Frontal cortex (tissue), 4 donors: ENCODE measurements at places on chromosomes 13 and 19.
A peak's percentile ranks its signal among the peaks of the same experiment; 100 is the strongest.

GRCh38 chr13:50990818-50991506 is 81.4 kb downstream of the RNASEH2B start:
- peak; percentile 52 for DNase-seq

GRCh38 chr19:31312009-31312676 is 37.1 kb downstream of the TSHZ3 start:
- no peak for DNase-seq

DNA sequence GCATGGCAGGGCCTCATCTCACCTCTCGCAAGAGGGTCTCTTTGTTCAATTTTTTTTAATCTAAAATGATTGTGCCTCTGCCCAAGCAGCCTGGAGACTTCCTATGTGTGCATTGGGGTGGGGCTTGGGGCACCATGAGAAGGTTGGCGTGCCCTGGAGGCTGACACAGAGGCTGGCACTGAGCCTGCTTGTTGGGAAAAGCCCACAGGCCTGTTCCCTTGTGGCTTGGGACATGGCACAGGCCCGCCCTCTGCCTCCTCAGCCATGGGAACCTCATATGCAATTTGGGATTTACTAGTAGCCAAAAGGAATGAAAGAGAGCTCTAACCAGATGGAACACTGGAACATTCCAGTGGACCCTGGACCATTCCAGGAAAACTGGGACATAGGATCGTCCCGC is 8.0 kb downstream of the FXYD3 start:
- DNase-seq = no peak

DNA sequence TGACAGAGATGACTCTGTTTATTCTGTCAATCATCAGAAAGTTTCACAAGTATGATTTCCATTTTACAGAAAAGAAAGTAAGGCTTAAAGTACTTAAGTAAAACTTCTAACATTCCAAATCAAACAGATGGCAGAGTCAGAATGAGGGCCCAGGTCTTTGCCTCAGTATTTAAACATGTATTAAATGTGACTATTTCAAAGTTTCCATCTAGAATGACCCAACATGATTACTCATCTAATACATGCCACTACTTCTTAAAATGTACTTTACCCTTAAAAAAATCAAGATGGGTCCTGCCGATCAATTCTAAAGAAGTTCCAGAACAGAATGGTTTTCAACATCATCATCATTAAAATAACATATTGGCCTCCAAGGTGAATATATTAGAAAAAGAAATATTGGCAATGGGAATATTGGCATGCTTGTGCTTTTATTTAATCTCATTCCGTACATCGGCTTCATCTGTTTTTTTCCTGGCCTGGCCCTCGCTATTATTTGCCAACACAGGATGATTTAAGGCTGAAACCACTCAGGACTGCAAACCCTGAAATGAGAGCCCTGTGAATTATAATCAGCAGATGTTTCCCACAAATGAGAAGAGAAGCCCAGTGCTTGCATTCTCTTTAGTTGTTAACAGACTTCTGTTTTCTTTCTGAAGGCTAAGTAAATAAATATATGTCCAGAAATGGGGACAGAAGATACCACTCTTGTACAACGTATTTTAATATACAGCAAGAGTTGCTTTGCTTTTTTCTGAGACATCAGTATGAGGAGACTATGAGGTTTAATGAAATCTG is 340.0 kb downstream of the DNAJC15 start:
- no peak for DNase-seq

- DNase-seq = no peak
Observed at GRCh38 chr19:18408053-18408476, 10.6 kb upstream of the LRRC25 start.

- DNase-seq = no peak
Observed at GRCh38 chr13:45896285-45896684, 44.7 kb upstream of the SIAH3 start.

DNA sequence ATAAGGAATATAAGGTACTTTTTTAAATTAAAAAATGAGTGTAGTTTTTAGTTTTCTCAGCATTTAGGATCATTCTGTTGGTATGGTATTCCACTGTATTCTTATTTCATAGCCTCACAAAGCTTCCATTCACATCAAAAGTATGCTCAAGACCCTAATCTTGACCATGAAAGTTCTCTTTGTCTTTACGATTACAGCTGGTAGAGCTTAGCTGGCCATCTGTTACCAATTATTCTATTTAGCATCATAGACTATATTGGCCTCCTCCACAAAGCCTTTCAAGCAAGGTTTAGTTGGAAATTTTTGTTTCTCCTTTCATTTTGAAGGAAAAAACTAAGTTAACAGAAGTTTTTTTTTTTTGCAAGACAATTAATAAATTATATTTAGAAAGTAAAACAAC is 245.1 kb downstream of the KCTD12 start:
- DNase-seq = no peak

- DNase-seq = no peak
Observed at GRCh38 chr19:40239415-40240226, 13.1 kb upstream of the CCNP start.

DNA sequence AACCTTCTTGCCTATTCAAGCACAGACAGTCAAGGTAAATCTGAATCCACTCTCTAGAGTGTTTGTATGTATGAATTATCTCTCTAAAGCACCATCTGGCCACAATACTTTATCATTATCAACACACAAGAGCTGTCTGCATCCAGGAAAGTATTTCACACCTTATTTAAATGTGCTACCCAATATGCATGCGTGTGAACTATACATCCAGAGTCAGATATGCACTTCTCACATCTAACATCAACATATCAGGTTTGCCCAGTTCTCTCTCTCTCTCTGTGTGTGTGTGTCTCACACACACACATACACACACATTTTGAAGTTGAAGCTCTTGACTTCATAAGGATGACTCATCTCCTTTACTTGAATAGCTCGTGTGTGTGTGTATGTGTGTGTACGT is 697.5 kb upstream of the PCDH20 start:
- no peak for DNase-seq

DNA sequence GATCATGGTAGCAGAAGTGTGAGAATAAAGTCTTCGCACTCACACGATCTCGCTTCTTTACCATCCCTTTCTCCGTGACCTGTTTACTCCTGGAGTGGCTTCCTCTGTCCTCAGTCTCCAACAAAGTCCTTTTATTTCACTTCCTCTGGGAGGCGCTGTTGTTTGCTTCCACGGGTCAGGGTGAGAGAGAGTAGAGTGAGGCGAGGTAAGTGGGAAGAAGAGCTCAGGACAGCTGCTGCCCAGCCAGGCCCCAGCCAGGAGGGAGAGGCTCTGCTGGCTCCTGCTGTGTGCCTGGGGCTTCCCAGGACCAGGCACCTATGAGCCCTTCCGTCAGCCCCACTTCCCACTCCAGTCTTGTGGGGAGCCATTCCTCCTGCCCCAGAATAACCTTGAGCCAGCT is 242.1 kb downstream of the FGF9 start:
- no peak for DNase-seq

DNA sequence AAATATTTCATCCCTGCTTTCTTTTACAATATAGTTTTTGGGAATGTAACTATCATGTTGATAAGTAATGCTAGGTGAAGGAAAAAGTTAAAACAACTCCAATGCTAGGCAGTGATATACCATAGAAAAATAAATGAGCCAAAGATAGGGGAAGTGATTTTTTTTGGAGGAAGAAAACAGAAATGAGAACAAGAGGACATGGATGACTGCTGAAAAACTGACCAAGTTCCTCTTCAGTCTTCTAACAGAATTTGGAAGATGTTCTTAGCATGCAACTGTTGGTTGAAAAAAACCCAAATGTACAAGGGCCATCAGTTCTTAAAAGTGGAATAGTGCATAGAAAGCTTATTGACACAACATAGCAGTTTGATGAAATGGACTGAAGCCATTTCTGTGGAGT is 262.5 kb upstream of the STARD13 start:
- DNase-seq = no peak

DNA sequence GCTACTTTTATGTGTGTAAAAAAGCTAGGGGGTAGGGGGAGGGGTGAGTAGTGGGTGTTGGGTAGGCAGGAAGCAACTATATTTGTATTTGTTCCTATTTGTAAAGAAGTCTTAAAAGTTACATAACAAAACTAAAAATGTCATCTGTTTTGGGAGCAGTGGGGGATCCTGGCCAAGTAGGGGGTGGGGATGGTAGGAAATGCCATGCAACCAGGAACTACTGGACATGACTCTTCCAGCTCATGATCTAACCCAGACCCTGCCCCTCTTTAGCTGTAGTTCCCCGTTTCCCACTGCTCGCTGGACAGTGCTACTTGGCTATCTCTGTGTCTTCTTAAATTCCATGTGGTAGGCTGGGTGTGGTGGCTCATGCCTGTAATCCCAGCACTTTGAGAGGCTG is 3.2 kb downstream of the GTF3A start:
- DNase-seq = no peak

GRCh38 chr19:46133777-46134241 is 9.3 kb upstream of the IGFL3 start:
- DNase-seq = no peak

DNA sequence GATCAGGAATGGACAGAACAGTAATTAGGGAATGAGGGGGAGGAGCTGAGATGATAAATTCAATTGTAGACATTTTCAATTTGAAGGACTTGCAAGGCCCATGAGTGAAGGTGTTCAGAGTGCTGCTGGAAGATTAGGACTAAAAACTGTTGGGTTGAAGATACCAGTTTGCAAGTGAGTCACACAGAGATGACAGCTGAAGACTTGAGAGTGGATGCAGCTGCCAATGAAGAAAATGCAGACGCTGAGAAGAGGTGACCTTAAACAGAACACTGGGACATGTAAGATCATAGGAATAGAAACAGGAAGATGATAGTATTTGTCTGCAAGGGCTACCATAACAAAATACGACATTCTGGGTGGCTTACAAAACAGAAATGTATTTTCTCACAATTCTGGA is 1716.5 kb upstream of the SLC10A2 start:
- DNase-seq = no peak

DNA sequence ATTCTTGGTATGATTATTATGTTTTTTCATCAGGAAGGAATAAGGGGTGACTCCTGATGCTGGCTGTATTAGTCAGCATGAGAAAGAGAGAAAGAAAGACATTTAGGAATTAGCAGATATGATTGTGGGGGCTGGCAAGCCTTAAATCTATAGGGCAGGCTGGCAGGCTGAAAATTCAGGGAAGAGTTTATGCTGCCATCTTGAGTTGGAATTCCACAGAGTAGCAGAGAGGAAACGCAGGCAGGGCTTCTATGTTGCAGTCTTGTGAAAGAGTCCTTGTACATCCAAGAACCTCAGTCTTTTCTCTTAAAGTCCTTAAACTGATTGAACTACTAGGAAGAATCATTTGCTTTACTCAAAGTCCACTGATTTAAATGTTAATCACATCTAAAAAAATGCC is 262.7 kb upstream of the SLC10A2 start:
- DNase-seq = no peak

GRCh38 chr13:110297766-110298504 is 9.0 kb downstream of the COL4A1 start:
- DNase-seq = no peak

GRCh38 chr13:36526897-36527296 is 94.6 kb downstream of the CCNA1 start:
- DNase-seq = no peak

- no peak for DNase-seq
Observed at GRCh38 chr13:95957331-95957730, 95.9 kb downstream of the UGGT2 start.

DNA sequence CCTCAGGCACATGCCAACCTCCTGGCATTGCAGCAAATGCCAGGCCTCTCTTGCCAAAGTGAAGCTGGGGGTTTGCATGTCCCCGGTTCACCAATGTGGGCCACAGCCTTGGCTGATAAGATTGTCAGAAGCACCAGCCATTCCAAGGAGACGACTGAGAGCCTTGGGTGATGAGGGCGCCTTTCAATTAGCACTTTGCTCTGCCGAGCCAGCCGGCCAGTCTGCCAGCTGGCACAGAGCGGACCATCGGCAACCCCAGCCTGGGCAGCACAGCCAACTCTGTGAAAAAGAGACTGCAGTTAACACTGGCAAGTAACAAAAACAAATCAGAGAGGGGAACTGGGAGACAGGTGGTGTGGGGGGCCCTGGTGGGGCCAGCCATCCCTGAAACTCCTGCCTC is 67.3 kb downstream of the EFNB2 start:
- DNase-seq = peak; percentile 20

DNA sequence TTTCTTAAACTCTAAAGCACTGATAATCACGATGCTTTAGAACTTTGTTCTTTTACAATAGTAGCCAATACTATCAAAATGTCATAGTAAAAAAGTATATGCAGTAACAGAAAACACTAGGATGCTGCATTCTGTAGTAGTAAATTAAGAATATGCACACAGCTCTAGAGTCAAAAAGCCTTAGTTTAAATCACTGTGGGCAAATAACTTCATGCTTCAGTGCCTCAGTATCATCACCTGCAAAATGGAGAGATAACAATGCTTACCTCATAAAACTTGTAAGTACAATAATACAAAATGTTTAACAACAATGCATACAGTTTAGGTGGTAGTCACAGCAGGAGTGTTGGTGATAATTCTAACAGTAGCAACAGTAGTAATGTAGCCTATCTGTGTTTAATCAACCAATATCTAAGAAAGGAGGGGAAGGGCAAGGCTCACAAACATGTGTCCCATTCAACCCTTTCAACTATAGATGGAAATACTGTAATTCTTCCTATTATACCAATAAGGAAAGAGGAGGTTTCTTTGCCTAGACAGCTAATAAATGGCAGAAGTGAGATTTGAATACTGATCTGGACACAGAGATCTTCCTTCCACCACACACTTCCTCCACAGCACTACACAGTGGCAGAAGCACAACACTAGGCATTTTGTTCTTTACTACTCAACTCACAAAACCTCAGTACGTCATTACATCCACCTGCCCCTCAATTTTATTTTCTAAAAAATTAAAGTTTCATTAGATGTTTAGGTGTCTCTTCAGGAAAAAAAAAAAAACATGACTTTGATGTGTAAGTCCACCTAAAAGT is 4.6 kb downstream of the RBM26 start:
- no peak for DNase-seq

GRCh38 chr19:46954993-46955812 is 64.4 kb upstream of the NPAS1 start:
- no peak for DNase-seq

GRCh38 chr13:24119626-24120508 is 40.7 kb upstream of the SPATA13 start:
- no peak for DNase-seq
